Activated CD4-positive, alpha-beta T cell treated with anti-CD3 and anti-CD28 coated beads, Interleukin-2, Interleukin-6, amounts not matched to agents 100 ng/mL and 50 ng/mL, durations not matched to agents 16 hours and 8 hours (primary cell): ENCODE measurements at places on chromosomes 11 and 22.

- DNase-seq = peak; percentile 55
These were observed 9.0 kb downstream of the NEAT1 start for GRCh38 chr11:65431451-65432099.

DNA sequence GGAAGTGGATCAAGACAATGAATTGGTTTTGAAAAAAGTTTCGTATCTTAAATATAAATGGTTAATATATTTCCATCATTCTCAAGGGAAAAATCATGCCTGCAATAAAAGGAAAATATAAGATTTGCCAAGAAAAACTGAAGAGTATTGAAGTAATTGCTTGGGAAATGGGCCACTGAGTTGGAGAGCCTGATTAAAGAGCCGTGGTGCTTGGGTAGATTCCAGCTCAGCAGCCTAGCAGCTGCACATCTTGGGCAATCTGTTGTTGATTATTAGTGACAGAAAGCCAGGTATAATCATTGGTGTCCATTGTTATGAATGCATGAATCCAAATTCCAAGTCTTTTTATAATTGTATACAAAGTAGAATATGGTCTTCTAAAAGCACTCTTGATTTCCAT is 800.9 kb upstream of the CHORDC1 start:
- no peak for DNase-seq

DNA sequence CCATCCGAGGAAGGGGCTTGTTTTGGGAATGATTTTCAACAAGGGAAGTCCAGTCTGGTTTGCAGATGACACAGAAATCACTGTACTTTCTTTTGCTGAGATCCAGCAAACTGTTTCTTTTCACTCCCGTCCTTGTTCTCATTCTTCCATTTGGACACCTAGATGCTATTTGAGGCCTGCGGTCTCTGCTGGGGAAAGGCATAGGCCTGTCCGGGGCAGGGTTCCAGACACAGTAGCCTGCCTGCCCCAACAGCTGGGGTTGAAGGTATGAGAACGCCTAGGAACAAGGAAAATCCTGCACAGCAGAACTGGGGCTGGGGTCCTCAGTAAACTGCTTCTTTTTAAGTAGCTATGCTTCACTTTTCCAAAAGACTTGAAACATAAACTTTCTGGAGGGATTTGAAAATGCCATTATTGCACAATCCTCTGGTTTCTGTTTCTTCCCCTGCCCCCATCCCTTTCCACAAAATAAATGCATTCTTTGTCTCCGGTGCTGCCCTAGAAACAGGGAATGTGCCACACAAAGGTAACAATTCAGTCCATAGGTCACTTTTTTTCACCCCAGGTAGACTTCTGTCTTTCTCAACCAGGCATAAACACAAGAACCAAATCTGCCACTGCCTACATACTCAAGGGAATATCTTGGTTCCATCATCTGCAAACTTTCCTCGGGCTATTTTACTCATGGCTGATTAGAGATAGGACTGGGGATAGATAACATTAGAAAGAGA is 174.8 kb upstream of the MTMR2 start:
- no peak for DNase-seq

- no peak for DNase-seq
These were observed 13.0 kb upstream of the CDC42EP1 start for GRCh38 chr22:37547251-37547741.

DNA sequence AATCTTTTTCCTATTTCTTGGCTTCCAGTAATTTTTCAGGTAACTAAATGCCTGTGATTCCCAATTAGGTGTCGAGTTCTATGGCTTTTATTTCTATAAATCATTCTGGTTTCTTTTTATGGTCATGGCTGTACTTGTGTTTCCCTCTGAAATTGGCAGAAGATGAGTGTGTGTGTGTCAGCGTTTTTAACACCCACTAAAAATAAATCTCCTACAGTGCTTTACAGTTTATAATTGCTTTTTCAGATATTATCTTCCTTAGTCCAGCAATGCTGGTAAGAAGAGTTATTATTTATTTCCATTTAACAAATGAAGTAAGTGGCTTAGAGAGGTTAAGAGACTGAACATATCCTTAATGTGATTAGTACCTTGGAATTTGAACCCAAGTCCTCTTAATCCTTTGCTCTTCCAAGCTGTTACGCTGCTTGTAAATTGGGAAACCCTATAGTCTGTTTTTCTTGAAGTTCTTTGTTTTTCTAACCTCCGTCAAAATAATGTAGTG is 125.2 kb downstream of the TEAD1 start:
- DNase-seq = no peak

DNA sequence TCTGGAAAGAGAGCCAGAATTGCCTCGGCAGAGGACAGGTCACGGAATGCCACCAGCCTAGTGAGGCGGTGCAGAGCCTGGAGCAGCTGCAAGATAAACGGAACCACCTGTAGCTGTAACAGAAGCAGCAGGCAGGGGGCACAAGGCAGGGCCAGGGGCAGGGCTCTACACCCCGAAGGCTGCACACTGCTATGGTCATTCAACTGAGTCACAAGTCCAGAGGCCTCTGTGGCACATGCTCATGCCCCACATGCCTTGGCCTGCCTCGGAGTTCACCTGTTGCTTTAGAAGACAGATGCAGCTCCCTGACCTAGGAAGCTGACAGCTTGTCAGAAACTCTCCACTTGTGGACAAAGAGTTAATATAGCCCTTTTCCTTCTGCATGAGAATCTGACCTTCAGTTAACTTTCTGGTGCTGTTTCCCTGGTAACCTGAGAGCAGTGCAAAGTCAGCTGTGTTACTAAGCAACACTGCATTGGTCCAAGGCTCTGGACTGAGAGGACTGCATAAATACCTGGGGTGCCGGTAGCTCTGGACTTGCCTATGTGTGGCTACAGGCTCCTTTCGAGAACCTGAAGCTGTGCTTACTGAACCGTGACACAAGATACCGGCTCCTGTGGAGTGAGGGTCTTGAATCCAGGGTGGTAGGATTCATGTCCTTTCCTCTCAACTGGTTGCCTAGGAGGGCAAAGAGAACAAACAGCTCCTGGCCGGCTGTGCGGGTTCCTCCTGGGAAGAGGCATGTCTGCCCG is 10.5 kb downstream of the COMMD9 start:
- no peak for DNase-seq

- no peak for DNase-seq
These were observed 29.5 kb upstream of the BID start for GRCh38 chr22:17803609-17804270.

DNA sequence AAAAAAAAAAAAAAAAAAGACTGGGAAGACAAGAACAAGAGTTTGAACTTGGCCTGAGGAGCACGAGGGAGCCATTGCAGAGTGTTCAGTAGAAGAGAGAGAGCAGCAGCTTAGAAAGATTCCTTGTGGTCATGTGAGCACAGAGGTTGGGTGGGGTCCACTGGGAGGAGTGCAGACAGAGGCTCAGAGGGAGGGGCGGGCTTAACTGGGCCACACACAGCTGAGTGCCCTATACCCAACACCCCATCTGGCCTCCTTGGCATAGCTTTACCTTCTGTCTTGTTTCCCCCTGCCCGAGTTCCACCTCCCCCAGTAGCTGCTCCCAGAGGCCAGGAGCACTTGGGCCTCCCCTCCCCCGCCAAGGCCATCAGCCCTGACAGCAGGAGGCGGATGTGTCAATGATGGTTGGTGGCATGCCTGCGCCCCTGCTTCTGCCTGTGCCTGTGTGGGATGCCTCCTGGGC is 12.1 kb downstream of the C11orf86 start:
- no peak for DNase-seq

DNA sequence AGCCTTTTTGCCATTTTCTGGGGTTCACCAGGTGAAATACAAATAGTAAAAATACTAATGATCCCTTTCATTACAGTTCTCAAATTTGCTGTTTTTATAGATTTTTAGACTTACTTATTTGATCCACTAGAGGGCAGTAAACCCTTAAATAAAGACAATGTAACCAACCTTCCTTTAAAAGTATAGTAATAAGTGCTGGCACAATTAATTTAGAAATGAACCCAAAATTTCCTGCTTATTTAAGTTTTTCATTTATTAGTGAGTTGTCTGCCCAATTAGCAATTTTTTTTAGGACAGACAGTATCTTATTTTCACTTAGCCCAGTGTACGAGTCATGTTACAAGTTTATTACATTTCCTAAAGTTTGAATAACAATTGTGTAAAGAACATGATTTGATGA is 4.7 kb downstream of the DDIAS start:
- peak; percentile 16 for DNase-seq

DNA sequence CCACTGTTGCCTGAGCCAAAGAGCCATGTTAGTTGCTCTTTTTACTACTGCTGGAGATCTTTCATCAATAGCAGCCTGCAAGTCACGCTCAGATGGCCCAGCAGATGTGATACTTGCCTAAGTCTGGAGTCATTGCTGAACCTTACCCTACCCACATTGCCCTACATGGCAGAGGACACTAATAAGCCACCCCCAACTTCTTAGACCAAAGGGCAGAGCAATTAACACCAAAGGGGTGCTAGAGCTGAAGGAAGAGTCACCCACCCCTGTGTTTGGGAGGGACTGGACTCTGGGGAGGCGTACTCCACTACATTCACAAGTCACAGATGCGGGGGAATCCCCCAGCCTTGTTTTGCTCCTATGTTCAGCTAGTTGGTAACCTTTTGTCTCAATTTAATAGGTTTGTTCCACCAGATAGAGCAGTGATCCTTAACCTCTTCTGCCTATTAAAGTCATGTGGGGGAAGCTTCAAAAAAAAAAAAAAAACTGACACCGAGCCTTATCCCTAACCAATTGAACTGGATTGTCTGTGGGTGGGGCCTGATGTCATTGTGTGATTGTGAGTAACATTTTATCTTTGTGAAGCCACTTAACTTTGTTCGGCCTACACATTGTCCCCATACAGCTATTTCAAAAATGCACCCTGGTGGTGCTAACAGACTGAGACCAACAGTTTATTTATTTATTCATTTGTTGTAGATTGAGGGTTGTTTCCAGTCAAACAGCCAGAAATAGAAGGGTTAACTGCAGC is 13.1 kb downstream of the ADM start:
- no peak for DNase-seq

GRCh38 chr11:64028398-64029115 is 7.2 kb upstream of the FLRT1 start:
- no peak for DNase-seq

- DNase-seq = no peak
These were observed 200.2 kb upstream of the SORL1-AS1 start for GRCh38 chr11:121652971-121653370.

- no peak for DNase-seq
These were observed 615.2 kb downstream of the BRD1 start for GRCh38 chr22:49212466-49212865.

- DNase-seq = no peak
These were observed 115.8 kb downstream of the MAML2 start for GRCh38 chr11:96227244-96227643.

DNA sequence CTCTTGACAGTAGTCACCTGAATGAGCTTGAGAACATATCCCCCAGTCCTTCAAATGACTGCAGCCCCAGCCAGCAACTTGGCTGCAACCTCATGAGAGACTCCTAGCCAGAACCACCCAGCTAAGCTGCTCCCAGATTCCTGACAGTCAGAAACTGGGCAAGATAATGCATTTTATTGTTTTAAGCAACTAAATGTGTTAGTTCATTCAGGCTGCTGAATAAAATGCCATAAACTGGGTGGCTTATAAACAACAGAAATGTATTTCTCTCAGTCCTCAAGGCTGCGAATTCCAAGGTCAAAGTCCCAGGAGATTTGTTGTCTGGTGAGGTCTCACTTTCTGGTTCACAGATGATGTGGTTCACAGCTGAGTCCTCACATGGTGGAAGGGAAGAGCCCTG is 5.8 kb upstream of the PAMR1 start:
- no peak for DNase-seq

DNA sequence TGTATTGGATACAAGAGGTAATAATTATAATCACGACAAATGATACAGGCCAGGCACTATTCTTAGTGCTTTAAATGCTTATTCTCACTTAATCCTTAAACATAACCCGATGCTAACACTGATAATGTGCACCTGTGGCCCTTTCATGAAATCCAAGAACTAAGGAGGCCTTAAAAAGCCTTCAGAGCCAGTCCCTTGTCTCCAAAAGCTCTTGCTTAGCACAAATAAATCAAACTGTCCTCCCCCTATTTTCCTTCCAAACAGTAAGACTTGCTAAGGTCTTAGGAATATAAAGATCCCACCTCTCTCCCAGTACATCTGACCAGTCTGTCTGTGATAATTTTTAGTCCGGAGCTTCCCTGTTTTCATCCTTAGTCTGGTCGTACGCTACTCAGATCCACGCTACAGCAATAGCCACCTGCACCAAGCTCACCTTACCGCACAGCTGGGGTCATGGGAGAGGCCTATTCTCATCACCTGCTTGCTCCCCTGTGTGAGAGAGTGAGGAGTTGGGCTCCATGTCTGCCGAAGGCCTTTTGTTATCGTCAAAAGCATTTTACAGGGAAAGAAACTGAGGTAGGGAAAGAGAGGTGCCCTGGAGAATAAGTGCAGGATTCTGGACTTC is 16.9 kb downstream of the FXYD6 start:
- DNase-seq = no peak

GRCh38 chr11:392102-392777 is 1.8 kb upstream of the PKP3 start:
- DNase-seq = no peak

- DNase-seq = peak; percentile 57
These were observed 152.0 kb upstream of the SYN3 start for GRCh38 chr22:33209930-33210784.

- DNase-seq = no peak
These were observed 76.7 kb downstream of the FAR1 start for GRCh38 chr11:13745165-13745564.

DNA sequence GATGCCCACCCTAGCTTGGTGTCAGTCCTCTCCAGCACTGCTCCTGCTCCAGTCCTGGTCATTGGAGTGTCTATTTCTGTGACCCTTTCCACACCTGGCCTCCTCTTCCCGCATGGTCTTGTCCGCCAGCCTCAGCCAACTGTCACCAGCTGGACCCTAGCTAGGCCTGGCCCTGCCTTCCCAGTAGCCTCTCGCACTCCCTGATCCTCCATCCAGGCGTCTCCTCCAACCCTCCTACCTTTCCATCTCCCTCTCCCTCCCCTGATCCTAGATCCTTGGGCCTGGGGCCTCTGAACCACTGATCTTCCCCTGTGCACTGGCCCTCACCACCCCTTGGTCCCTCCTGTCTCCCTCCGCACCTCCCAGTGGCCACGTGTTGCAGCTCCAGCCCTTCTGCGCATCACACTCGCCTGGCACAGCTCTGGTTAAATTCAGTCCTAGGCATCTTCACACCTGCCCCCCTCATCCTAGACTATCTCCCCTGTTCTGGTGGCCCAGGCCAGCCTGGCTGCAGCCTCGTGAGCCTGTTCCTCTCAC is 9.9 kb downstream of the SYNGR1 start:
- no peak for DNase-seq

- no peak for DNase-seq
These were observed at the start of gene TSGA10IP for GRCh38 chr11:65945430-65945911. Gene TSGA10IP, plus strand, starts transcription at chr11:65945480. Its CDS starts 196 bp downstream, at chr11:65945676.
